ENCODE measurements at places on chromosomes 12 and 14. TPM values are rescaled to one million over a fixed set of nuclear protein-coding genes. Genes with fewer than 3 reads are reported as not detected.

Gene PPM1A
- 70.0 TPM for polyA plus RNA-seq

Gene GON7
- polyA plus RNA-seq: 19.7 TPM

Gene HCAR1
- 2.6 TPM for polyA plus RNA-seq

Gene BTG1
- polyA plus RNA-seq: 119 TPM

Gene KRT85
- not detected for polyA plus RNA-seq

Gene EXOC3L4
- 2.3 TPM for polyA plus RNA-seq

Gene TRMT61A
- 9.1 TPM for polyA plus RNA-seq

Gene FOXN4
- 2.7 TPM for polyA plus RNA-seq

Gene CISTR
- not detected for polyA plus RNA-seq

Gene AQP5
- polyA plus RNA-seq: 2.8 TPM

Gene AMHR2
- polyA plus RNA-seq: 0.24 TPM

Gene C12orf43
- 18.8 TPM for polyA plus RNA-seq

Gene FGD4
- polyA plus RNA-seq: 21.2 TPM

Gene RGS6
- 0.93 TPM for polyA plus RNA-seq

Gene P2RX2
- 1.6 TPM for polyA plus RNA-seq

Gene ZC2HC1C
- polyA plus RNA-seq: 6.1 TPM

Gene NINJ2
- 0.88 TPM for polyA plus RNA-seq

Gene ADGRD1
- 16.2 TPM for polyA plus RNA-seq

Gene SPSB2
- polyA plus RNA-seq: 16.8 TPM

Gene USP5
- 70.2 TPM for polyA plus RNA-seq

Gene TEX22
- 2.6 TPM for polyA plus RNA-seq

Gene INSM2
- not detected for polyA plus RNA-seq

Gene LTBR
- 85.7 TPM for polyA plus RNA-seq

Gene TRPV4
- polyA plus RNA-seq: 21.7 TPM

Gene SLC35E3
- polyA plus RNA-seq: 12.8 TPM

Measured in renal pelvis (tissue), 12 donors.